ENCODE measurements at places on chromosomes 2 and 18.

DNA sequence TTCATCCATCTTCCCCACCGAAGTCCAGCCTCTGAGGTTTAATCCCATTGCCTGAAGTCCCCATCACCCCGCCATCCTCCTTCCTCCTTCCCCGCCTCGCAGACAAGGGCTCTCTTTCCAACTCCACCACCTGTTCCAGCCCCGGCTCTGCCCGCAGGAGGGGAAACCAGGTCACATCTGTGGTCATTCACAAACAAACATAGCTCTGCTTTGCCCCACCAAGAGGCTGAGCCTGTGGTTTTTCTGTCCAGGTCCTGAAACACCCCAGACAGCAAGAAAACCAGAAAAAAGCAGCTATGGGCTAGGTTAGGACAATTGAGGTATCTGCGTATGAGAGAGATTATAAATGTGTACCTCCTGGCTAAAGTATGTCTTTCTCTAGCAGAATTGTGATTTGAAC is 144.7 kb downstream of the GLI2 start:
- DNase-seq: no peak

DNA sequence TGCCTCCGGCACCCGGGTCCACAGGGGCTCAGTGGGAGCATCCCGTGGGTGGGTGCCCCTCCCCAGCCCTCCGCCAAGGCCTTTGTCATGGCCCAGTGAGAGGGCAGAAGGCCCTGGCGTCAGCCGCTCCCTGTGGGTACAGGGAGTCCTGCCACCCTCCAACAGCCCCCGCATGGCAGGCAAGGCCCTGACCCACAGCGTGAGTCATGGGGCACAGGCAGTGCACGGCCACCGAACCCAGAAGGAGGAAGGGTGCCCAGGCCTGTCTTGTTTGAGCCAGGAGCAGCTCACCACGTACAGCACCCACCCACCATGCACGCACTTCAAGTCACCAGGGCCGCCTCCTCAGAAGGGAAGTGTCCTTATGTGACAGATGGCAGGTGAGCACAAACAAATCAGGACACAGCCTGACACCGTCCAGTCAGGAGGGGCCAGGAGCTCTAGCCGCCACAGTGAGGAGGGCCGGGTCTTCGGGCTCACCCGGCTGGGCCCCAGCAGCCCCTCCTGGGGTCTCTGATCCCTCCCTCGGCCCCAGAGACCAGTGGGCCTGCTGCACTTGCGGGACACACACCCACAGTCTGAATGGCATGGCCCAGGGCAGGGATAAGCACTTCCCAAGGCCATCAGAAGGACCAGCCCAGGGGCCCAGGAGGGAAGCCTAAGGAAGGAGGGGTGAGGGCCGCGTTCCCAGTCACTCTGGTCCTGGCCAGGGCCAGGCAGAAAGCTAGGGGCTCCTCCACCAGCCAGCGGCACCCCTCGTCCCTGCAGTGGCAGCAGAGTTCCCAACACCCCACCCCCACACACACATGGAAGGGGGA is 25.8 kb downstream of the BIN1 start:
- DNase-seq: no peak

DNA sequence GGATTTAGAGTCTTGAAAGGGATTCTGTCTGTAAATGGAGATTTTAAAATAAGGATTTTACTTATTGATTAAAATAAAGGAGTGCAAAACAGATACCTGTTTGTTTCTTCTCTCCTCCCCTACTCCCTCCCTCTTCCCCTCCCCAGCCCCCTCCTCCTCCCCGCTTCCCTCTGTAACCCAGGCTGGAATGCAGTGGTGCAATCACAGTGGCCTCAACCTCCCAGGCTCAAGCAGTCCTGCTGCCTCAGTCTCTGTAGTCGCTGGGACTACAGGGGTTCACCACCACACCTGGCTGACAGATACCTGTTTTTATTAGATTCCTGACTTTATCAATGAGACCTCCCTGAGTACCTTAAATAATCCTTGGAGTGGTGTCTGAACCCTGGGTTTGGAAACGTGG is 57.1 kb downstream of the OXER1 start:
- no peak for DNase-seq

DNA sequence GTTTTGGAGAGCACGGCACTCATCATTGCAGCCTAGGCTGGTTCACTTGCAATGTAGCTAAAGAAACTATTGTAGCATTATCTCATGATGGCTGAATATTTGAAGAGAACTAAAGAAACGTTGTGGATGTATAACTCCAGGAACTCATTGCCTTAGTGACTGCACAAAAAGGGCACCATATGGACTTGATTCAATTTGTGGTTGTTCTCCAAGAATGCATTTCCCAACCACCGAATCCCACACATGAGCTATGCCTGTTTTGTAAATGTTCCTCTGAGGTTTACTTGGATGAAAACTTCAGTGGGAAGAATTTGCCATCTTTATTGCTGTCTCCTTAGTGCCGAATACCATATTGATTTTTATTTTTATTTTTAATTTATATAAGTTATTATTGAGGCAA is 43.5 kb downstream of the DOK6 start:
- DNase-seq: no peak

DNA sequence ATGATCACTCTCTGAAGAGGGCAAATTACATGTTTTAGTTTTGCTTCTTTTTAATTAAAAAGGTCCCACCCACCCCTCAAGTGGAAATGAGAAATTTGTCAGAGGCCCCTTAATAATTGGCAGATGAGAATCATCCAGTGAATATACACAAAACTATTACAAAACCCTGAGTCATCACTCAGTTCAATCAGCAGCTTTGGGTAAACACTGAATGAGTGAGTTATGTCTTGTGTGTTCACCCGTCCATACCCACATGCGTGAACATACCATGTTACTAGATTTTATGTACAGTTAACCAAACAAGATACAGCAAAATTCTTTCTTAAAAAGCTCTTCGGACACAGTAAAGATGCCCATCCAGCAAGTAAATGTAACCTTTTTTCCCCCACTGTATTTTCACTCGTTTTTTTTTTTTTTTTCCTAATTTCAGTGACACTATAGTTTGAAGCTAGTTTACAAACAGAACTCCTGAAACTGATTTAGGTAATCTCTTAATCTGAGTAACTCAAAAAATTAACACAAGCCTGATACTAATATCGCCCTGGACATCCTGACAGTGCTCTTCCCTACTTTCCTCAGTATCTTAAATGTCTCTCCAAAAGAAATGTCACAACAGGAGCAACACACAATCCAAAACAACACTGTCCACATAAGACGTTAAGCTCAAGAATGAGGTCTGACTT is 1.4 kb downstream of the PSME4 start:
- DNase-seq: no peak

DNA sequence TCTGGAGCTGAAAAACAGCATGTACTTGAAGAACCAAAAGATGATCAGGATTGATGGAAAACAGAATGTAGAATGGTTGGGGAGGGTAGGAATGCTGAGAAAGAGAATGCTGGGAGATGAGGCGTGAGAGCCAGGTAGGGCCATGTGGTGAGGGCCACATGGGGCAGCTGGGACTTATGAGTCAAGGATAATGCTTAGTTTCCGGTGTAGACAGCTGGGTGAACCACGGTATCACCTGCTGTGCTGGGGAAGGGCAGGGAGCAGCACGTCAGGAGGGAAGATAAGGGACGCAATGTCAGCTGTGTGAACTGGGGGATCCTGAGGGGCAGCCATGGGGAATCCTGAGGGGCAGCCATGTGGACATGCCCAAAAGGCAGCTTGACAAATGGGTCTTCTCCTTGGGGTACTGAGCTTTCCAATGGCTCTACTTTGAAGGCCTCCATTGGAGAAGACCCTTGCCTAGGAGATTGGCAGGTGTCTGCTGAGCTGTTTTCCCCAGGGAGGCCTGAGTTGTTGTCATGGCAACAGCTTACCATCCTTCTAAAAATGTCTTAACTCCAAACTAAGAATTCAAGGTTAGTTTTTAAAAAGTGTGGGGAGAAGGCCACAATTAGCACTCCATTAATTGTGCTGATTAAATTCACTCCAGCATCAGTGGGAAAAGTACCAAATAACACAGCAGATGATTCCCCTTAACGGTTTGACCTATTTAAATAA is 51.1 kb downstream of the MTHFD2 start:
- DNase-seq: no peak

- no peak for DNase-seq
Observed at GRCh38 chr2:173822889-173823542, 142.2 kb downstream of the SP3 start.

GRCh38 chr2:156765043-156765442 is 328.9 kb downstream of the GPD2 start:
- DNase-seq: no peak

GRCh38 chr2:135947483-135947882 is 37.9 kb downstream of the DARS1 start:
- DNase-seq: no peak

- no peak for DNase-seq
Observed at GRCh38 chr2:28334527-28334894, 58.1 kb upstream of the FOSL2 start.

GRCh38 chr18:11864471-11864870 is 13.3 kb downstream of the CHMP1B start:
- DNase-seq: no peak

DNA sequence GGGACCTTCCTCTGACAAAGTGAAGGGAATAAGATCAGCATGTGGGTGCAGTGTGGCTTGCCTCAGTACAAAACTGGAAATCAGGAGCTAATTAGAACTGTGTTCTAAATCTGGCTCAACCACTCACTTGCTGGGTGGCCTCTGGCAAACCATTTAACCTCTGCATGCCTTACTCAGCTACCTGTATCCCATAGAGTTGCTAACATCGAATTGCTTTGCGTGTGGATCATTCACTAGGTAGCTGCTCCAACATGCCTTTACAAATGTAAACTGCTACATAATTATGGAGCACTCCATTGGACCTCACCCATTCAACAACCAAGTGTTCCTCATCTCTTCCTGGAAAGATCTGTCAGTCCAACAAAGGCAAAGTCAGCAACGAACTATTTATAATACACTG is 19.0 kb downstream of the PLEKHM3 start:
- no peak for DNase-seq

DNA sequence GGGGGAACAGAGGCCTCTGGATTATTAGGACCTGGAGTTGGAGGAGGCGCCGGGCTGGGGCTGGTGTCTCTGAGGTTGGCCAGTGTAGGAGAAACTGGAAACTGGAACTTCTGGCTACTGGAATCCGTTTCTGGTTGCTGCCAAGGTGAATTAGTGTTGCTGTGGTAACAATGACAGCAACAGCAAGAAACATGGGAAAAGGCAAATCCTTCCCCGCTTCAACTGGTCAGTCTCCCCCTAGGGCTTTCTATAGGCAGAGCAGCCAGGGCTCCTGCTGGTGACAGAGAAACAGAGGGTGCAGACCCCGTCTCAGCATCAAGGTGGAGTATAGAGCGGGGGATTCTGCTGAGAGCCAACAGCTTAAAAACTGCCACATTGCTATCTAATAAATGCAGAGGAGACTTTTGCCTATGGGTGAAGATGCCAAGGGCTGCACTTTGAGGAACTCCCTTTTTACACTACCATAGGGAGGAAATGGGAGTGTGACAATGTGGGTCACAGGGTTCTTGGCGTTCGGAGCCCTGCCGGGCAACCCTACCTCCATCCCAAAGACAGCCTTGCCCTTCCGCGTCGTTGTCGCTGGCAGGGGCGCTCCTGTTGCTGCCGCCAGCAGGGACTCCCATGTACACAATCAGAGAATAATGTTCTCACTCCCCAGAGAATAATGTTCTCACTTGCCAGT is 81.4 kb upstream of the CABLES1 start:
- no peak for DNase-seq

GRCh38 chr2:51516667-51517066 is 484.7 kb upstream of the NRXN1 start:
- no peak for DNase-seq

DNA sequence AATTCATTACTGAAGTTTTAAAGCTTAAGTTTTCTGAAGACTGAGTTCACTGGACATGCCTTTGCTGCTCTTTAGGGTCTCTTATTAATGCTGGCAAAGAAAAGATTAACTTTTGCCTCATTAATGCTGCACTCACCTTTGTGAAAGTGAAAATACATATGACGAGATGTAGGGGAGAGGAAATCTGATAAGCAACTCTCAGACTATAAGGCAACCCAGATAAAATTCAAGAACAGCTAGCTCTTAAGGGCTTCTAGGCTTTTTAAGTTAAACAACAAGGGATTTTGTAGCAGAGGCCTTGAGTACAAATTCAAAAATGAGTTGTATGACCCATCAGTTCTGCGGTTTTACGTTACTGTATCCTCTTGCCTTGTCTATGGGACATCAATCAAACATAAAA is 143.7 kb downstream of the USP34 start:
- no peak for DNase-seq

GRCh38 chr2:134522496-134523455 is 196.0 kb downstream of the TMEM163 start:
- DNase-seq: no peak

GRCh38 chr2:6008186-6008585 is 316.0 kb downstream of the SOX11 start:
- no peak for DNase-seq

DNA sequence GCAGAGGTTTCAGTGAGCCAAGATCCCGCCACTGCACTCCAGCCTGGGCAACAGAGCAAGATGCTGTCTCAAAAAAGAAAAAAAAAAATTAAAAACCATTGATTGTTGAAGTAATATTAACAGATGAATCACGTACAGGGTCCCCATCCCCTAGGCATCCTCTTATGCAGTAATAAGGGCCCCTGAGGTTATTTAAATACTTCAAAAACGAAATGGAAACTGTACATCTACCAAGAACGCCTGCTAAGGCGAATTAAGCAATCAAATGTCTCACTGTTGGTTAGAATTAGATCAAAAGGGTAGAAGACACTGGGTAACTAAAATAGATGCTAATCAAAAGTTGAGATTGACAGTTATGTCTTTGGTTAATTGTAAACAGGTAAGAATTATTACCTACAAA is 7.5 kb downstream of the TRABD2A start:
- DNase-seq: no peak

GRCh38 chr18:50083708-50084107 is 111.2 kb downstream of the MYO5B start:
- no peak for DNase-seq

- no peak for DNase-seq
Observed at GRCh38 chr2:147198651-147199171, 646.1 kb upstream of the ACVR2A start.

GRCh38 chr2:20608666-20609348 is 42.1 kb downstream of the HS1BP3 start:
- no peak for DNase-seq

- DNase-seq: no peak
Observed at GRCh38 chr2:108212671-108213070, 27.1 kb upstream of the SULT1C3 start.

DNA sequence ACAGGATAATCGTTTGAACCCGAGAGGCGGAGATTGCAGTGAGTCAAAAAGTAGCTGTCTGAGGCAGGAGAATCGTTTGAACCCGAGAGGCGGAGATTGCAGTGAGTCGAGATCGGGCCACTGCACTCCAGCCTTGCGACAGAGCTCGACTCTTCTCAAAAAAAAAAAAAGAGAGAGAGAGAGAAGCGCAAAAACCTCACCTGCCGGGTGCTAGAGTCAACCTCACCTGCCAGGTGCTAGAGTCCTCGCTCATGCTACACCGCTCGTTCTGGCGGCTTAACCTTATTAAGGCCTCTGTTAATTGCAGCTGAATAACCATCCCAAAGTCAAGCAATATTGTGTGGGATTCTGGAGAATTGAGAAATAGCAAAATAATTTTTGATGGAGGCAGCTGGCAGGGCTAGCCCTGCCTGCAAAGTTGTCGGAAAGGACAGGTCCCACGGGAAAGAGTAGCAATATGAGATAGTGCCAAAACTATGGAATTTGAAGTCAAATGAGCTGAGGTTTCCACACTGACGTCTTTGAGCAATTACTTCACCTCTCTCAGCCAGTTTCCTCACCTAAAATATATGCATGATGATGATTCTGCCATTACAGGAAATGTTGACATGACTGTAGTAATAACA is 644 bp upstream of the DYM start:
- DNase-seq: no peak

GRCh38 chr2:215611609-215612386 is 175.9 kb upstream of the FN1 start:
- no peak for DNase-seq

All from stimulated activated CD8-positive, alpha-beta memory T cell treated with anti-CD3 and anti-CD28 coated beads, Interleukin-15, amount 100 ng/mL, for 24 hours (primary cell).